Epithelial cell of proximal tubule (primary cell): ENCODE measurements at places on chromosomes 11 and 22. TPM values are rescaled to one million over a fixed set of nuclear protein-coding genes. Genes with fewer than 3 reads are reported as not detected.
A peak's percentile ranks its signal among the peaks of the same experiment; 100 is the strongest.

DNA sequence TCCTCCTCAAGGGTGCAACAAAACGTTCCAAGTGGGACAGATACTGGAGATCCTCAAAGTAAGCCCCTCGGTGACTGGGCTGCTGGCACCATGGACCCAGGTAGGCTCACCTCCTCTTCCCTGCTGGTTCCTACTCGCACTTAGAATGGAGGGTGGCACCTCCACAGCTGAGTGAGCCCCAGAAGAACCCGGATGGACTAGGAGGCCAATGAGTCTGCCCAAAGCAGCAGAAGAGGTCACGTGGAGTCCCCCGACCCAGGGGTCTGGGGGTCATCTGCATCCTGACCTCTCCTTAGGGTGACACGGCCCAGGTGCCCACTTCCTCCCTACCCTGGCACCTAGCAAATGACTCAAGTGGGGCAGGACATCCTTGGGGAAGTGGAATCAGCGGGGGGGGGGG is 4.4 kb downstream of the APOL1 start:
- no peak for DNase-seq

GRCh38 chr11:130719220-130719915 is 196.9 kb downstream of the SNX19 start:
- DNase-seq, result no peak

Gene SLC5A4
- not detected in 2 replicates for total RNA-seq

DNA sequence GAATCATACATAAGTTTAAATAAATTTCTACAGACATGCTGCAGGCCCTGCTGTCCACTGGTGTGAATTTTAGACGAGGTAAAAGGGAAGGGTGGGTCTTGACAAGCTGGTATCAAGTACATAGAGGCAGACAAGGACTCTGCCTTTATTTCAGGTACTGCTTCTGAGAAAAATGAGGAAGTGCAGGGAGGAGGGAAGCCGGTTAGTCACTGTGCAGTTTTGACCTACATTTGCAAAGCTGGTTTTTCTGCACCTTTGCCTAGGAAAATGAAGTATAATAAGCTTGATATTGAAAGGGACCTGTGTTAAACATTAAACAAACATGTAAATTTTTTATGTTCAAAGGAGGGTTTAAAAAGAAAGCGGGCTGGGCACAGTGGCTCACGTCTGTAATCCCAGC is 24.6 kb downstream of the TMEM45B start:
- no peak for DNase-seq

Gene GRIA4
- total RNA-seq, result 0.69 TPM in 1 of 2 replicates, not detected in the other

DNA sequence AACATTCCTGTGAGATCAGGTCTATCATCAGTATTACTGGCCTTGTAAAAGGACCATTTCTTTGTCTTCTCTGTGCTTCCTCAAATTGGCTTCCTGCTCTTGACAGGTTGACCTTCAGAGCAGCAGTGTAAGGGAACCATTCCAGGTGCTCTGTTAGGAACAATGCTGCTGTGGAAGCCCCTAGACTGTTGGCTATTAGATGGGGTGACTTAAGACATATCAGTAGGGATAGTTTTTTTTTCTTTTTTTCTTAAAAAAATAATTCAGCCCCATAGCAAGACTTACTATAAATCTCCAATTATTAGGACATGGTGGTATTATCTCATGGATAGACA is 37.6 kb downstream of the COA4 start:
- DNase-seq, result no peak

DNA sequence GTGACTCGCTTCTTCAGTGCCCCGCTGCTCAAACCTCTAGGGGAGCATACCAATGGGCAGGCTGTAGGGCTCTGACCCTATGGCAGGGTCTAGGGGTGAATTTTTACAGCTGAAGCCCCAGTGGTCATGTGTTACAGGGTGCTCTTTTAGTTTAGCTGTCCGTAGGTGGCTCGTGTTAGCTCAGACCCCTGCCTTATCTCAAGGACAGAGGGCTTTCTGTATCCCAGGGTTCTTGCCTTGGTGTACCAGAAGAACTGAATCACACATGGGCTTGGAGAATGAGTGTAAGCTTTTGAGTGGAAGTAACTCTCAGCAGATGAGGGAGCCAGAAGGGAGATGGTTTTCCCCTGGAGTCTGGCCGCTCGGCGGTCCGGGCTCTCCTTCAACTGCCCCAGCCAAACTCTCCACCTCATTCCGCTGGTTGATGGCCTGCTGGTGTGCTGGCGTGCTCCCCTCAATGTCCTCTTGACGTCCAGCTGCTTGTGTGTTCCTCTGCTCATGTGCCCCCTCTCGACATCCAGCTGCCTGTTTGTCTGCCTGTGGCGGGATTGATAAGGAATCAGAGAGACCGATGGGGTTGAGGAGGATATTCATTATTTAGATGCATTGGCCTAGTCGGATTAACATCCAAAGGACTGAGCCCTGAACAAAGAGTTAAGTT is 37.5 kb downstream of the BIRC2 start:
- no peak for DNase-seq

Gene BDNF
- total RNA-seq, result 5.8 and 9.5 TPM in 2 replicates

Gene OR5A1
- total RNA-seq, result not detected in 2 replicates

DNA sequence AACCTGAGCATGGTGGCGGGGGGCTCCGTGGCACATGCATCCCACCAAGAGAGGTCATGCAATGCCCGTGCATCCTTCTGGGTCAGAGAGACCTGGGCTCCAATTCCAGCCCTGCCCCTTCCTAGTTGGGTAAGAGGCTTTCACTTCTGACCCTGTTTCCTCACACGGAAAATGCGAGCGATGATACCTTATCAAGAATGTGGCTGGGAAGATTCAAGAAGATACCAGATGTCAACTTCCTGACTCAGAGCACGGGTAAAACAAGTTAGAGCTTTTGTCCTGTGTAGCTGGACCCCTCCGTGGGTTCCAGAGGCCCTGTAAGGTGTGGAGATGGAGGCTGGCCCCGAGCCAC is 8.7 kb upstream of the DGKZ start:
- DNase-seq, result no peak

GRCh38 chr11:122900587-122901202 is 18.1 kb downstream of the JHY start:
- no peak for DNase-seq

DNA sequence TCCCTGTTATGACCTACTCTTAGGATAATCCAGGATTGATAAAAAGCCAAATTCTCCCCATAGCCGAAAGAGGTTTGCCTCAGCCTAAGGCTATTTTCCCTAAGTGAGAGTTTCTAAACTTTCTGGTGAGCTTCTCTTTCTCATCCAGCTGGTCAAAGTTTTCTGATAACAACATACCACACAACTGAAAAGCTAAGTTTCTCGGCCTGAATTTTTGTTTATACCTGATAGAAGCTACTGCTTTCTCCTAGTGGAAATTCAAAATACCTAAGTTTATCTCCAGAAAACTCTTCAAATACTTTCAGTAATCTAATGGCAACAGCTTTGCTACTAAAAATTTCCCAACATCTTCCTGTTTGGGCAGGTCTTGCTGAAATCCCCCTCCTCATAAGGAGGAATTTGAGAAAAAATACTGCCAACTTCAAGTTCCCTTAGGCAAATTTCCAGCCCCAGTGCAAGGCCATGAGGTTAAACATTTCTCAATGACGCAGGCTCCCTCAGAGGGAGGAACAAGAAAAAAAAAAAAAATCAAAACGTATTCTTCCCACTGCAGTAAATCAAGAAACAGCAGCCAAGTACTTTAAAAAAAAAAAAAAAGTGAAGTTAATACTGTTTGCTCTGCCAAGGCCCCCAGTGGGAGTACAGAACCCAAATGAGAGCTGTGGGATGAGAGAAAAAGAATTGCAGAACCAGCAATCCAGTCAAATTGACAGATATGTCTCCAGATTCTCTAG is 127.0 kb downstream of the MRTFA start:
- peak; percentile 68 for DNase-seq

DNA sequence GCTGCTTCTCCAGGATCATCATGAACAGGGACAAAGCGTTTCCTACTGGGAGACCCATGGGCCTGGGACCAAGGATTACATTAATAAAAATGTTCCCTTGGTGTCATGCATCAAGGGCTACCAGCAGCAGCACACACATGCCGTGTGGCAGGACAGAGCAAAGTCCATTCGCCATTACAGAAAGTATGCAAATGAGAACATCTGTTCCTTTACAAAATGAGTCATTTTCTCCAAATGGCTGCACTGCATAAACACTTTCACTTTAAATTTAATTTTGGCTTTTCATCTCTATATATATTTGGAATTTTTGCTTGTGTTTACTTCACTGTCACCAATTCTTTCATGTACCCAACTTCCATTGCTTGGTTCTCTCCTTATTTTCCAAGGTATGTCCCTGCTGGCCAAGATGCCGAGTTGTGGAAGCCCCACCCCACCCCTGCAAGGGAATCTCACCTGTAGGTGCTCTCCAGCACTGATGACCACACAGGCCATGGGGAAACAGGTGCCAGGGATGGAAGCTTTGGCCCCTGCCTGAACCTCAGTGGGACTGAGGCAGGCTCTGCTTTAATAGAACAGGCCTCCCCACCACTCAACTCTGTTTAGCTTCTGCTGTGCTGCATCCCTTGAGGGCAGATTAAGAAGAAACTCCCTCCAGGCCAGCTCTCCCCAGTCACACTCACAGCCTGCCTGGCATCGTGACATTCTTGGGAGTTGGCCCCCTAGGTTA is 15.6 kb upstream of the GNAZ start:
- DNase-seq, result peak; percentile 10
